ENCODE measurements at places on chromosomes 4 and X.

DNA sequence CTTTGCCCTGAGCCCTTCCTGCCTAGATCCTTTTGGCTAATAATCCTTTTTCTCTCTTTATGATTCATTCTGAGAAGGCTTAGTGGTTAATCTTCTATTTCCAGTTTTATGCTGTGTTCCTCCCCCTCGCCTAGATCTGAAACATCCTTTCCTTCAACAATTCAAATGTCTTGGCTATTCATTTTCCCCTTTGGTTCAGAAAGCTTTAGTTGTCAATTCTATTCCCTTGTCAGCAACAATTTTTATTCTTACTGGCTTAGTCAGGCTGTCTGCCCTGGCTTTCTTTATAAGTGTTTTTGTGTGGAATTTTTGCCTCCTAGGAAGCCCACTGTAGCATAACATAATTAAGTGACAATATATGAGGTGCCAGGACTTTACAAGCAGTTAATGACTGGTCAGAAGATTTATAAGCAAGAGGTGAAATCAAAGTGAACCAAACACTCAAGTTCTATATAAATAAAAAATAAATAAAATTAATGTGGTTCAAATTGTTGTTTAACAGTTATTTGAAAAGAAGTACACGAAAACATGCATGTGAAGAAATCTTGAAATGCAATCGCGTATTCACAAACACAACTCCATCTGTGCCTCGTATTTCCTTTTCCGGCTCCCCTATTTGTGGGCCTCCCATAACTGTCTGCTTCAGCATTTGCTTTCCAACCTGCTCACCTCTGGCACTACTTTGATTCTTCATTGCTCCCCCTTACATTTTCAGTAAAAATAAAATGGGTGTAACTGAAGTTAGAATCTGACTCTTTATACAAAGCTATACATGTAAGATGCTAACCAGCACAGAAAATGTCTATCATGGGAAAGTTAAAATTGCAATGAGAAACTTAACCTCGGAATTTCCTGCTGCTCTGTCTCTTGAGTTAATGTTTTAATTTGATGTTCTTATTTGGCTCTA, 235.4 kb downstream of the SPRY1 start:
- no peak for DNase-seq

- DNase-seq, result no peak
Measured at GRCh38 chr4:71198958-71199357, 139.9 kb upstream of the SLC4A4 start.

- DNase-seq, result no peak
Measured at GRCh38 chr4:38364383-38364963, 299.5 kb upstream of the KLF3 start.

- no peak for DNase-seq
Measured at GRCh38 chrX:140710710-140711109, 1.2 kb downstream of the LINC00632 start.

GRCh38 chrX:48890934-48891401, 6.6 kb downstream of the TIMM17B start:
- DNase-seq, result no peak

- DNase-seq, result no peak
Measured at GRCh38 chrX:118675326-118675965, 52.0 kb upstream of the IL13RA1 start.

GRCh38 chr4:84496331-84496705, 2.8 kb downstream of the NKX6-1 start:
- DNase-seq, result no peak

GRCh38 chrX:23013366-23013765, 13.6 kb downstream of the DDX53 start:
- no peak for DNase-seq

Data from effector CD4-positive, alpha-beta T cell (primary cell).